Breast epithelium (tissue), 4 donors: ENCODE measurements at places on chromosomes 12 and 14. TPM values are rescaled to one million over a fixed set of nuclear protein-coding genes. Genes with fewer than 3 reads are reported as not detected.

DNA sequence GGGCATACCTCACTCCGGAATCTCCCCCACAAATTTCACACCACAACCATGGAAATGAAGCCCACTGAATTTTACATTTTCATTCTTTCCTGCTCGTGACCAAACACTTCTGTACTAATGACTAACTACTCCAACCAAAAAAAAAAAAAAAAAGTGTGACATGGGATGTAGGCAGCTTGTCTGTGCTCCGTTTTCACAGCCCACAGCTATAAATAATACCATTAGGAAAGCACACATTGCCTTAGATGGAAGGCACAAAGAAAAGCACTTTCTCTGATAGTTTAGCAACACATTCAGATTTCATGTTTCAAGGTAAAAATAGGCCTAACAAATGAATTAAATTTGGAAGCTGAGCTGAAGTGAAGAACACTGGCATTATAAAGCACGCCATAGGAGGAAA is 42.5 kb downstream of the DUSP6 start:
- no peaks in the 10 kb centered on the region for H3K36me3 ChIP-seq
- H3K27me3 ChIP-seq = no peaks in the 10 kb centered on the region
- no peaks in the 10 kb centered on the region for H3K4me1 ChIP-seq
- no peak for DNase-seq
- no peak overlapping the region for H3K27ac ChIP-seq

HOXC6 gene
- 4.1 TPM for total RNA-seq

- H3K27ac ChIP-seq = peak overlapping the region; percentile 96
- peak overlapping the region; percentile 82 for H3K4me3 ChIP-seq
- no peaks in the 10 kb centered on the region for H3K36me3 ChIP-seq
Observed at GRCh38 chr14:73758392-73759182, 44.4 kb upstream of the PNMA1 start.

- H3K4me3 ChIP-seq = no peak overlapping the region
- no peaks in the 10 kb centered on the region for H3K36me3 ChIP-seq
- DNase-seq = no peak
- no peak overlapping the region for H3K27ac ChIP-seq
- no peaks in the 10 kb centered on the region for H3K4me1 ChIP-seq
- no peaks in the 10 kb centered on the region for H3K27me3 ChIP-seq
Observed at GRCh38 chr12:7989827-7990491, 42.6 kb upstream of the FOXJ2 start.

DNA sequence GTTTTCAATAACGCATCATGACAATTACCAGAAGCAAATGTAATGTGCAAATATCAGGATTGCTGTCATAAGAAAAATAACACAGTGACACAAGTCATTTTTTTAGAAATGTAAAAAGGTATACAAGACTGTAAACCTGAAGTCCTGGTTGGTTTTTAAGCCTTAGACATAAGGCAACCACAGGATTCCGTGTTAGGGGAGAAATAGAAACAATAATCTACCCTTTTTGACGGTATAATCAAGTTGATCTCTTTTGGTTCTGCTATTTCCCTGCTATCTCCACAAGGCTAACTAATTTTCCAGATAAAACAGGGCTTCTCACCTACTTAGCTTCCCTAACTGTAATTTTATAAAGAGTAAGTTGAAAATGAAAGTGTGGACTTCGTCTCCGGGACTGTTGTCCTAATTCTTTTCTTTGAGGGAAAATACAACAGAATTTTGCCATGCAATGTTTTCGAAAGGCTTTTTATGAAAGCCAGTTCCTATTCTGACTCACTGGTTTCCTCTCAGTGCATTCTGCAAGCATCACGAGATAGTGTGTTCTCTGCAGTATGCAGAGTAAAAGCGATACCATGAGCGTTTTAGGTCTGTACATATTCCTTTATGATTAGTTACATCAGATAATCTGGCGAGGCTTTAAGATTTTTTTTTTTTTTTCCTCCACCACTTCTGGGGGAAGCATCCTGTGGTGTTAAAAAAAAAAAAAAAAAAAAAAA is 10.6 kb downstream of the MYO1H start:
- no peaks in the 10 kb centered on the region for H3K4me1 ChIP-seq
- H3K36me3 ChIP-seq = no peaks in the 10 kb centered on the region
- H3K27ac ChIP-seq = no peak overlapping the region
- DNase-seq = no peak
- no peak overlapping the region for H3K4me3 ChIP-seq
